ENCODE measurements at places on chromosomes 11 and 22.

DNA sequence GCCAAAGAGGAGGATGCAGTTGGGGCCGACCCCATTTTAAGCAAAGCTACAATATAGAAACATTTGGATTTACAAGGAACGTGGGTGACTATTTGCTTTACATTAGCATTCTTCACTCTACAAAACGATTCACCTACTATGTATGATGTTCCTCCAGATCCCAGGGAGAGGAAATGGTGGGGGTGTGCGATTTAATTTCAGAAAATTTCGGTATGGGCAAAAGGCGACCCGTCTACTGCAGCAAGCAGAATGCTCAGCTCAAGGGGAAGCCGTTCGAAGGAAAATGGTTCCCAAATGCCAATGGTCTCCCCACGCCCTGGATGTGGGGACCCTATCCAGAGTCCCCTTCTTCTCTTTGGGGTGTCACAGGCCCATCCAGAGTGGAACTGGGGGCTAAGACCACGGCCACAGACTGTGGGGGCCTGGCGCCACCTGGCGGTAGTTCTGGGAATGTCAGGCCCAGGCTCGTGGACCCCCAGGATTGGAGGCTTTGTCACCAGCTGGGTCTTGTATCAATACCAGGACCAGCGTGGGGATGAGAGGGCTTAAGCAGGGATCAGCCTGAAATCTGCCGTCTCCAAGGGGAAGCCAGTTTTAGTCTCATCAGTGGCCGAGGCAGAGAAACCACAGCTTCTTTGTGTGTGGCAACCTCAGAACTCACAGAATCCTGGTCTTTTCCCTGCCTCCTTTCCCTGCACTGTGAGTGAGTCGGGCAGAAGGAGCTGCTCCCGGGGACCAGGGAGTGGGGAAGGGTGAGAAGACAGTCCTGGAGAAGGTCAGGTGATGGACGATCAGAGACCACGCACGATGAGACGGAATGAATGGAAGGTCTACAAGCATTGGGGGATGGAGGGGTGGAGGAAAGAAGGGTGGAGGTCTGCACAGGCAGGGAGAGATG lies 8.4 kb downstream of the LRRC10B start:
- DNase-seq = no peak

DNA sequence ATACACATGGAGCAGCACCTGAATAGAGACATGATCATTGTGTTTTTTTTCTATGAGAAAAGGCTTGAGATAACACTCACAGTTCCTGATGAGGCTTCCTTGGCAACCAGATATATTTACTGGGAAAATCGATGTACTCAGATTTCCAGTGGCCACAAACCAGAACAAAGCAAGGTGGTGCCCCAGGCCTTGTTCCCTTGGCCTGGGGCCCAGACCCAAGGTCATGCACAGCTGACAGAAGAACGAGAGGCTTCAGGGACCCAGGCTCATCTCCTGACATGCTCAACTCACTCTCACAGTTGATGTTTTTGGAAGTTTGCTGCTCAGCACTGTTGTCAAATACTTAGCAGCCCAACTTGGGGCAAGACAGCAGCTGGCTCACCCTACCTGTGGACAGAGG lies 281.8 kb downstream of the NTM start:
- no peak for DNase-seq

DNA sequence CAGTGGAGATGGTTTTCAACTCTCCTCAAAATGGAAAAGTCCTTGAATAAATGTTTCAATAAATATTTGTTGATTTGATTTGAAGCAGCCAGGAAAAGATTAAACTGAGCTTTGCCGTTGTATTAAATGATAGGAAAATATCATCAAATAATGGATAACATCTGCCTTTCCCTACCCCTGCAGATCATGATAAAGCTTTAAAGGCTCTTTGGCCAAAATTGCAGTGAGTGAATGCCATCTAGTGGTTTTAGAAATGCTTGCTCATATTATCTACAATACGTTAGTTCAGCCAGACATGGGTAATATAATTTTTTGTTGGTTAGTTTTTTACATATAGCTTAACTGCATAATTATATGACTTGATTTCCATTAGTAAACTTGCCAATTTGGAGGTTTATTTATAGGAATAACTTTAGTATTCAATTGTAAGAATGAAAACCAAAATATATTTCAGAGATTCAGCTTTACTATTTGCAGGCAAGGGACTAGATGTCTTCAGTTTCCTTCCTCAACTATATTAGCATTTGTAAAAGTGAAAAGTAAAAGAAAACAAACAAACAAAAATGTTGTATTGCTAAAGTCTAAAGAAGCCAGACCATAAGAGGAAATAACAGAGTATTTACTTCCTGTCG lies 159.2 kb downstream of the MSANTD4 start:
- peak; percentile 22 for DNase-seq

- no peak for DNase-seq
These were observed 6.0 kb upstream of the ARHGAP42 start for GRCh38 chr11:100681064-100681502.

DNA sequence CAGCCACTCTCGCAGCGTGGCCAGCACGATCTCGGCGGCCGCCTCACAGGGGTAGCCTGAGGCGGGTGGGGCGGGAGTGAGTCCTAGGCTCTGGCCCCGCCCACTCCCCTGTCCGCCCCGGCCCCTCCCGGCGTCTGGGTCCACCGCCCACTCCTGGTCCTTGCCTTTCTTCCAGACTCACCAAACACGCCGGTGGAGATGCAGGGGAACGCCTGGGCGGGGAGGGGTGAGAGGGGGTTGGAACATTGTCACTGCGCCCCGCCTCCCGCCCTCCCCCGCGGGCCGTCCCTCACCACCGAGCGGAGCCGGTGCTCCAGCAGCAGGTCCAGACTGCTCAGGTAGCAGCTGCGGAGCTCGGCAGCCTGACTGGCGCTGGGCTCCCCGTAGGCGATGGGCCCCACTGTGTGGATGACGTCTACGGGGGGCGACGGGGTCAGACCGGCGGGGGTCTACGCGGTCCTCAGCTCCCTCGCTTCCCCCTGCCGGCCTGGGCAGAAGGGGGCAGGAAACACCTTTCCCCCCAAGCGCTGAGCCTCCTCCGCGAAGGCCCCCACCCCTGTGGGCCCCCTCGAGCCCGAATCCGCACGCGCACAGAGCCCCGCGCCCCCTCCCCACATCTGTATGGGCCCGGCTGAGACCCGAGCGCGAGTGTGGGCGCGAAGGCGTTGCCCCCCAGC lies 13.2 kb downstream of the OTUB1 start:
- no peak for DNase-seq

- no peak for DNase-seq
These were observed 278.2 kb downstream of the DLG2 start for GRCh38 chr11:85348945-85349344.

- DNase-seq = peak; percentile 62
These were observed 63.2 kb upstream of the RRAS2 start for GRCh38 chr11:14422052-14422813.

DNA sequence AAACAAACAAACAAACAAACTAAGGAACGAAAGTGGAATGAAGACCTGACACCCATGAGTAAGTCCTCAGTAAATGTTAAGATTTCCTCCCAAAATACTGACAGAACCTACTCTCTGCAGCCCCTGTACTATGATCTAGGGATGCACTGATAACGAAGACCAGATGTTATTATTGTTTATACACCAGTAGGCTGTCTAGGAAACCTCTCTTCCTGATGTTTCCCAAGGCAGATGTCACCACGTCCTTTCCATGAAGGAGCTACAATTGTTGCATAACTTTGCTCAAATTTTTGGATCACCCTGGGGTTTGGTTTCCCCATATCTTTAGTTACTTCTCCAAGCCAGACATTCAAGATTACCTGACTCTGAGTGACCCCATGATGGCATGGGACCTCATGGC lies 340.7 kb downstream of the MIAT start:
- DNase-seq = no peak

DNA sequence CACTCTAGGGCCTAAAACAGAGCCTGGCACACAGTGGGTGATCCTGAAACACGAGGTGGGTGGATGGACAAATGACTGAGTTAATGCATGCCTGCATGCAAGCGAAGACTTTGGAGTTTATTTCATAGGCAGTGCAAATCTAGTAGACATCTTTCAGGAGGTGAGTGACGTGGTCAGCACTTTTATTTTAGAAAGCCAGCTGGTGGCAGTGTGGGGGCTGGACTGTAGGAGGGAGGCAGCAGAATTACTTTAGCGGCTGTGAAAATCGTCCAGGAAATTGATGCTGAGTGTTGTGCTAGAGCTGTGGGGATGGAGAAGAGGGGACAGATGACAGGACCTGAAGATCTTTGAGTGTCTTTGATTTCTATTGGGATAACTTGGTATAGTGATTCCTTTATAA lies 47.1 kb downstream of the BMAL1 start:
- no peak for DNase-seq

- no peak for DNase-seq
These were observed 58.7 kb upstream of the PRODH start for GRCh38 chr22:18994701-18995326.

DNA sequence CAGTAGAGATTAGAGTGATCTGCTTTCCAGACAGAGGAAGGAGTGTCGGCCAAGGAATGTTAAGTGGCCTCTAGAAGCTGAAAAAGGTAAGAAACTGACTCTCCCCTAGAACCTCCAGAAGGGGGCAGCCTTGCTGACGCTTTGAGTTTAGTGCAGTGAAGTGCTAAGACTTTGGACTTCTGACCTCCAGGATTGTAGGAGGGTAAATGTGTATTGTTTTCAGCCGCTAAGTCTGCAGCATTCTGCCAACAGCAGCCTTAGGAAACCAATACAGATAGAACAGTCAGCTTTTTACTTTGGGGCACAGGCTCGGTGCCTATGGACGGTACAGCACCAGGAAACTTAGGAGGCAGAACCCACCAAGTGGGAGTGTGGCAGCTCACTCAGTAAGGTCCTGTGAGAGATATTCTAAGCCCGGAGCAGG lies 3.6 kb upstream of the TBC1D22A start:
- DNase-seq = no peak
